ENCODE measurements at places on chromosomes 1 and 21. TPM values are rescaled to one million over a fixed set of nuclear protein-coding genes. Genes with fewer than 3 reads are reported as not detected.

GRCh38 chr21:42191696-42192595, 27.0 kb upstream of the ABCG1 start:
- no peak for DNase-seq

DNA sequence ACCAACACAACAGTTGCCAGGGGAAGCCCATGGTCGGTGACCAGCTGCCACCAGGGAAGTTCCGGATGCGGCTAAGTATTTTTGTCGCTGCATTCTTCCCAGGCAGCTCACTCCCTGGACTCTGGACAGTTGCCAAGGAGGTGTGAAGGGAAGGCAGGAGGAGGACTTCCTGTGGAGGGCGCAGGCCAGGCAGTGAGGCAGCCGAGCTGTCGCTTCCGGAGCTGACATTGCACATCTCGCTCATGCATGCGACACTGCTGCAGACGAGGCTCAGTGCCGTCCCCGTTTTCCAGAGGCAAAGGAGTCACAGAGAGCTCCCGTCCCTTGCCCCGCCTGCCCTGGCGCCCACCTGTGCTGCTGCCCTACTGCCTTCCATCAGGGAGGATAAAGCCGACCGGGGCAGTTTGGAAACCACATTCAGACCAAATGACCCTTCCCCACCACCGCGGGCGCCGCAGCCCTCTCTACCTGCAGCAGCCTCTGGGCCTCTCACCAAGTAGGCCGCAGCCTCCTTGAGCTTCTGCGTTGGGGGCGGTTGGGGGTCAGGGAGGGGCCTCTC, 81.4 kb downstream of the NENF start:
- DNase-seq = no peak

- DNase-seq = no peak
Measured at GRCh38 chr1:242185731-242186130, 186.8 kb upstream of the MAP1LC3C start.

DNA sequence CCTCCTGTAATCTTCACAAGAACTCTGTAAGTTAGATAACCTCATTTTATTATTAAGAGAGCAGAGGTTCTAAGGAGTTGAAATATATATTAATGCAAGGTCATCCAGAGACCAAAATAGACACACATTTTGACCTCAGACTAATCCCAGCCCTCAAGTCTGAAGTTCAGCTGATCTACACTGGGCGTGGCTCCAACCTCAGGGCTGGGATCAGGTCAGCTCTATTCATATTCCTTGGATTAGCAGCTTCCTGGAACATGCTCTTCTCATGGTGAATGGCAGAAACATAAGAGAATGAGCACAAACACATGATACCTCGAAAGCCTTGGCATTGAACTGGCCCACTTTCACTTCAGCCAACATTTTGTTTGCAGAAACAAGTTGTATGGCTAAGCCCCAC, 200.8 kb upstream of the ST6GALNAC5 start:
- DNase-seq = no peak

GRCh38 chr21:20330652-20331051, 667.6 kb upstream of the NCAM2 start:
- no peak for DNase-seq

Gene TFAP2E
- total RNA-seq = 3.8 TPM

- DNase-seq = no peak
Measured at GRCh38 chr1:110291241-110292030, 47.7 kb upstream of the RBM15 start.

Gene KRTAP12-2
- total RNA-seq = not detected

DNA sequence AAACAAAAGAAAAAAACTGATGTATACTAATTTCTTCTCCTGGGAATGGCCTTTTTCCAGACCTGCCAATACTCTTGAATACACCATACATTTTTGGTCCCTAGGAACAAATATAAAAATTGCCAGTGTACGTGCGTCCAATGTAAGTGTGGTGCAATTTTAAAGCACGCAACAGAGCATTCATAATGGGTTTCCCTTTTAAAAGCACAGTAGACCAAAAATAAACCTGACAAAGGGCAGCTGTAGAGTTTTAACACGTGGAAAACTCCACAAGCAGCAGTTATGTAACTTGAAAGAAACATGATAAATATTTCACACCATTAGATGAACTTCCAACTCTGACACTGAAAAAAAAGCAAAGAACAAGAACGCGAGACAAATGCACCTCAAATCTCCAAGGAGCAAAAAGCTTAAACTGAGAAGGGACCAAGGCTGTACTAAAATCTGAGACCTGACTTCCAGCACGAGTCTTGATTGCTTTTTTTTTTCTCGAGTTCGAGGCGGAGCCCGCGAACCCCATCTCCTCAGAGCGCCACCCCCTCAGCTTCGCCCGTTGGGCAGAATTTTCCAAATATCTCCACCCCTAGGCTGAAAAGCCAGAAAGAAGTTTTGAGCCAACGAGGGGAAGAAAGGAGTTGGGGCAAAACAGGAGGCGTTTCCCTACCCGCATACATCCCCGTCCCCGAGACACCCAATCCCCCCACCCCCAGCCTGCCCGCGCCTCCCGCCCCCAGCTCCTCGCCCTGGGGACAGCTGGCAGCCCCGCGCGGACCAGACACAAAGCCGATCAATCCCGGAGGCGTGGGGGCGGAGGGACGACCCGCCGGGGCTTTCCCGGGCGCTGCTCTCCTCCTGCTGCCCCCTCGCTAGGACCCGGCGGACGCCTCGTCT, at the start of gene JAM2:
Gene JAM2 (plus strand): TSS at position 599 of the 891 bp plus-strand sequence. CDS start 564 bp downstream, outside the sequence.
- peak; percentile 6 for DNase-seq

Gene NUCKS1
- total RNA-seq = 80.6 TPM

Gene TMEM269
- total RNA-seq = 1.1 TPM

DNA sequence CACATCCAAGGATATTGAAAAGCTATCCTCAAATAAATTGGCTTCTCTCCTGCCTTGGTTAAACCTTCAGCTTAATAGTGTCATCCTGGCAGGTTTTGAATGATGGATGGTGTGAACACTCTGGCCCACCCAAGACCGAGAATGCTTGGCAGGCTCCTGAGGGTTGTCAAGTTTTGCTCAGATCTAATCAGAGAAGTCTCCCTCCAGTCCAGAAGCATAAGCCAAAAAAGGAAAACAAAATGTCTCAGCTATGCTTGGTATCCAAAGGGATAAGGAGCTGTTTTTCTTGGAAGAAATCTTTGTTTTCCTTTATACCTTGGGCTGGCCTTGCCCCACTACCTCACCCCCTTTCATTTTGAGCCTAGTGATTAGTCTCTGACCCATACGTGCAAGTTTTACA, 172.7 kb downstream of the CRB1 start:
- DNase-seq = no peak

DNA sequence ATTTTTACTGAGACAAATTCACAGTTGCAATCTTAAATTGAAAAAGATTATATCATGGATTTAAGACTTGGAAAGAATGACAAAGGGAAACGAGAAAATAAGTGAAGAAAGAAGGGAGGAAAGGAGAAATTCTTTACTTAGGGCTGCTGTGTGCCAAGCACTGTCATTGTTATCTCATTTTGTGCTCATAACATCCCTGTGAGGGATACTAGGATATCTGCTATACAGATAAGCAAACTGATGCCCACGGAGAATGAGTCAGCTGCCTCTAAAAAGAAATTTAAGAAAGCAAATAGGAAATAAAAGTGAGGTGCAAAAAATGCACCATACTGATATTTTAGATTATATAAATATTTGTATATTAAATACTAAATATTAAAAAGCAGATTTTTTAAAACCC, 183.6 kb upstream of the NR5A2 start:
- DNase-seq = no peak

DNA sequence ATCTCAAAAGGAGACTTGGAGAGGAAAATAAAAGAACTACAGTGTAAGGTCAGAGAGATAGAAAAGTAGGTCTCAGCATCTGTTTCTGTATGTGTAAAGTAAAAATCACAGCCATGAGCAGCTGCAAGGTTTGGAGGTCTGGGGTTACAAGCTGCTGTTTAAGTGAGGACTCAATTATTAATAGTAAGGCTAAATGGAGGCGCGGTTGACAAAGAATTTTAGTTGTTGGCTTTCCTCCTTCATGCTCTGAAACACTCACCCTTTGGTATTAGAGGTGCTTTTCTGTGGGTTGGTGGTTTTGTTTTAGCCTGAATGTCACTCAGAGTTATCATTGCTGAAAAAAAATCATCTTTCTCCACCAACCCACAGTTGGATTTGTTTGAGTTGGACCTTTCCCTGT, 59.8 kb upstream of the HAO2 start:
- DNase-seq = no peak

Gene FNBP1L
- total RNA-seq = 1.1 TPM

DNA sequence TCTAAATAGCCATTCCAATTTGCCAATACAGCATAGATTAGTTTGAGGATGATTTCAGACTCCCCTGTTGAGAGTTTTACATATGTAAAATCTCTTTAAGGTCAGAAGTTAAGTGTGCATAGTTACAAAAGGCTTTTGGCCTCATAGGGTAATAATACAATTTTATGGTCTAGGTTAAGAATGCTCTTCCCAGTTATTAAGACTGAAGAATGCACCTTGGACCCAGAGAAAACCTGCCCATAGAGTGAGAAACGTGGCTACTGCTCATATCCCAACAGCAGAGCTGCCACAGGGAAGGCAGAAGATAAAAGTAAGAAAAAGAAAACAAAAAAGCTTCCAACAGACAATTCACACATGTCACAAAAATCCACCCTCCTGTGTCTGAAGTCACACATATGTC, 255.9 kb downstream of the LMO4 start:
- no peak for DNase-seq

GRCh38 chr1:228905701-228906101, 170.4 kb downstream of the RHOU start:
- DNase-seq = no peak

DNA sequence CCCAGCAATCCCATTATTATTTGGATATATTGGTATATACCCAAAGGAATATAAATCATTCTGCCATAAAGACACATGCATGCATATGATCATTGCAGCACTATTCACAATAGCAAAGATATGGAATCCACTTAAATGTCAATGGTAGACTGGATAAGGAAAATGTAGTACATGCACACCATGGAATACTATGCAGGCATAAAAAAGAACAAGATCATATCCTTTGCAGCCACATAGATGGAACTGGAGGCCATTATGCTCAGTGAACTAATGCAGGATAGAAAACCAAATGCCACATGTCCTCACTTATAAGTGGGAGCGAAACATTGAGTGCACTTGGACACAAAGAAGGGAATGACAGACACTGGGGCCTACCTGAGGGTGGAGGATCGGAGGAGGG, 24.6 kb downstream of the KAZN start:
- DNase-seq = no peak

Gene OR10Z1
- not detected for total RNA-seq

GRCh38 chr1:229432905-229433304, 989 bp downstream of the ACTA1 start:
- DNase-seq = no peak

Measured in CD4-positive, alpha-beta T cell (primary cell).